Amniotic stem cell (primary cell): ENCODE measurements at places on chromosomes 6 and 20.

- no peak for DNase-seq
Observed at GRCh38 chr20:3711484-3711941, 887 bp downstream of the SIGLEC1 start.

GRCh38 chr20:48536206-48536605, 291.6 kb downstream of the PREX1 start:
- DNase-seq: no peak

- peak; percentile 26 for DNase-seq
Observed at GRCh38 chr6:170553534-170554012, 466 bp upstream of the PSMB1 start.

DNA sequence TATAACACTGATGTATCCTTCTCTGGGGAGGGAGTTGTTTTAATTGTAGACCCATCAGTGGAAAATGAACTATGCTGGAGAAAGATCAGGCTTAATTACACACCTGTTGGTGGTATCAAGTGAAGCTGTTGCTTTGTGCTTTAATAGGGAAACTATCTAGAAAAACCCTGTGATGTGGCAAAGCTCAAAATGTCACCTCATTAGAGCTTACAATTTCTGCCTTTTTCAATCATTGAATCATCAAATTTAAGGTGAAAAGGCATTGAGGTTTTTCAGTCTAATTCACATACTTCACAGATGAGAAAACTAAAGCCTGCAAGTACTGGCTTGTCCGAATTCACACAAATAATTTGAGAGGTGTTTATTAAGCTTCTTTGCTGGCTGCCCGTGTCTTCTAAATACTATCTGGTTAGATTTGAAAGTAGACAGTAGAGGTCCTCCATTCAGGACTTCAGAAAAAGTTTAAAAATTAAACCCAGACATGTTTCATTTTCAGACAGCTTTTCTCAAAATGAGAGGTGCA, 143.3 kb upstream of the MAP3K7 start:
- DNase-seq: no peak

DNA sequence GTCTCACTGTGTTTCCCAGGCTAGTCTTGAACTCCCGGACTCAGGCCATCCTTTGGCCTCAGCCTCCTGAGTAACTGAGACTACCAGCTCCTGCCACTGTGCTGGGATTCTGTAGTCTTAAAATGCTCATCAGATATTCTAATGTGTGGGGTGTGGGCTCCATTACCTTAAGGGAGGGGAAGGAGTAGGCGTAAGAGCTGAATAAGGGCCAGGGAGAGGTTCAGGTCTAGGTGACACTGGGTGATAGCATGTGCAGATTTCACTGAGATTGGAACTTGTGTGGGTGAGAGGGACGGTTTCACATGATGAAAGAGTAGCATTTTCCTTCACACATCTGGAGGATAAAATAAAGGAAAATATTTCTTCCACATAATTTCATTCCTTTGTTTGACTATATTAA, 8.5 kb downstream of the AKAP12 start:
- DNase-seq: no peak

- no peak for DNase-seq
Observed at GRCh38 chr20:19777981-19778380, 19.9 kb downstream of the RIN2 start.

DNA sequence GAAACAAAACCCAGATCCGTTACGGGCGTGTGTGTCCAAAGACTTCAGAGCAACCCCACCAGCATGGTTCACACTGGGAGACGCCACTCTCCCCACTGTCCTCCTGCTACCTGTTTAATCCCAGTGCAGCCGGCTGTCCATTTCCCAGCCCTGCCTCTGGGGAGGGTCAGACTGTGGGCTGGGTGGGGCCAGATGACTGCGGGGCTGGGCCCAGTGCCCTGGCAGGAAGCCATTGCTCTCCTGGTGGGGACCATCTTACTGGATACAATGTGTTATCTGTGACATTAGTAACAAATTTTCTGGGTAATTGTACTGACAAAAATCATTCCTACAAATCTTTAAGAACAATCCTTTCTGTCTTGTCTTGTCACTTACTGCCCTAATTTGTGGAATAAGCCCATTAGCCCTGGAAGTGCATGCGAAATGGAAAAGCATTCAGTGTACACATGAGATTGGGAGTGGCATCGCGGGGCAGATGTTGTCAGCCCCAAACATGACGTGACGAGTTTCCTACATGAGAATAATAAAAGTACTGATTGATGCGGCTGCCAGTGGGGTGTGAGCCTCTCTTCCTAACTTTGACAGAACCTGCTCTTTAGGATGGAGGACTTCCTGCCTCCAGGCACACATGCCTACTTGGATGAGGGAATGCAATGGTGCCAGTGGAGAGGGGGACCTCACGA, 37.9 kb upstream of the PCMTD2 start:
- no peak for DNase-seq

DNA sequence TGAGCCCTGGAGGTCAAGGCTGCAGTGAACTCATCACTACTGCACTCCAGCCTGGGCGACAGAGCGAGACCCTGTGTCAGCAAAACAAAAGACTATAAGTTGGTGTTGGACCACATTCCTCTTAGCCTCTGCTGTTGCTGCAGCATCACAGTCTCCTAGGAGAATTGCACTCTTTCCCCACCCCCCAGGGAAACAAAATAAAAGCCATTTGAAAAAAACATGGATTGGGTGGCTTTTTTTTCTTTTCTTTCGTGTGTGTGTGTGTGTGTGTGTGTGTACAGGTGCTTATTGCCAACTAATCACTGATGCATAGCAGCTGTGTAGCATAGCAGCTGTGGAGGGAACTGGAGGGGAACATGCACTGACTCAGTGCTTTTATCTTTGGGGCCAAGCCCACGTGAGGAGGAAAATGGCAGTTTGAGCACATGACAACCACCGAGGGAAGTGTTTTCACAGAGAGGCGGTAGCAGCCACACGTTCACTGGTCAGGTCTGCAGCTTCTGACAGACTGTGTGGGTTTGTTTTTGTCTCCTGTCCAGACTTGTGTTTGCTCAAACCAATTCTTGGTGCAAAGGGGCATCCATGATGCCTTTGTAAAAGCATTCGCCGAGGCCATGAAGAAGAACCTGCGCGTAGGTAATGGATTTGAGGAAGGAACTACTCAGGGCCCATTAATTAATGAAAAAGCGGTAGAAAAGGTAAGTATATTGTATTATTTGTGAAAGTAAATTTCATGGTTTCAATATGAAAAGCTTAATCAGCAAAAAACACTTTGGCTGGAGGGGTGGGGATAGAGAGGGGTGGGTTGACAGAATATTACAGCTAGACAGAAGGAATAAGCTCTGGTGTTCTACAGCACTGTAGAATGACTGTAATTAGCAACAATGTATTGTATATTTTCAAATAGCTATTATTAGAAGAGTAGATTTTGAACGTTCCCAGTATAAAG, 27.7 kb downstream of the ALDH5A1 start:
- no peak for DNase-seq
